IMR-90 (cell line): ENCODE measurements at places on chromosomes 16 and 17. TPM values are rescaled to one million over a fixed set of nuclear protein-coding genes. Genes with fewer than 3 reads are reported as not detected.

GRCh38 chr16:82801361-82801760 is 174.6 kb downstream of the CDH13 start:
- no peak overlapping the region for H3K4me3 ChIP-seq
- no peaks in the 10 kb centered on the region for H3K36me3 ChIP-seq

DNA sequence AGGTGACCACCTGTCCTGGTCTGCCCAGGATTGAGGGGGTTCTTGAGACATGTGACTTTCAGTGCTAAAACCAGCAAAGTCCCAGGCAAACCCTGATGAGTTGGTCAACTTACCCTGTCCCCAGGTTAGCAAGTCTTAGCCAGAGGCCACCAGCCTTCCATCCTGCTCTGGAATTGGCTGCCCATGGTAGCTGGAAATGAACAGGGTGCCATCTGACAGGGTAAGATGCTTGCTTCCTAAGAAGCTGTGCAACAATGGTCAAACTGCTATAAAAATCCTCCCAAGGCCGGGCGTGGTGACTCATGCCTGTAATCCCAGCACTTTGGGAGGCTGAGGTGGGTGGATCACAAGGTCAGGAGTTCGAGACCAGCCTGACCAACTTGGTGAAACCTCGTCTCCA is 22.8 kb upstream of the MTMR4 start:
- H3K27me3 ChIP-seq = peaks cover 37% of the 10 kb centered on the region
- peaks cover 5% of the 10 kb centered on the region; the same call in 1 of the 2 replicates for H3K4me1 ChIP-seq
- DNase-seq = no peak

DNA sequence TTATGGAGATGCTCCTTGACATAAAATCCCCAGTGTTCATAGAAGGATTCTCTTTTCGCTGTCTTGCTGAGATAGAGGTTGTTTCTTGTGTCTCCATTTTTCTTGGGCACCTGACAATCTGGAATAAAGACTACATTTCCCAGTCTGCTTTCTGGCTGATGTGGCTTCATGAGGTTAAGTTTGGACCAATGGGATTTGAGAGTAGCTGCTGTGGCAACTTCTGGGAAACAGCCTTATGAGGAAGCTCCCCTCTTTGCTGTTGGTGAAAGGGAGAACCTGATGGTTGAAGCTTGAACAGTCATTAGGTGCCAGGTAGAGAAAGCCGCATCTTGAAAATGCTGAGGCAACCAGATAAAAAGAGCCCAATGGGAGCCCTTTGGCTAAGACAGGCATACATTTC is 24.4 kb downstream of the HS3ST4 start:
- H3K4me1 ChIP-seq = no peaks in the 10 kb centered on the region
- H3K36me3 ChIP-seq = no peaks in the 10 kb centered on the region

The KRT25 gene
- total RNA-seq = not detected in 2 replicates

The PRSS36 gene
- under 0.01 and 0.18 TPM in 2 replicates for total RNA-seq
